ENCODE measurements at places on chromosomes 2 and 18.
A peak's percentile ranks its signal among the peaks of the same experiment; 100 is the strongest.

- no peak for DNase-seq
These were observed 76.9 kb downstream of the PTPN4 start for GRCh38 chr2:119836455-119837142.

DNA sequence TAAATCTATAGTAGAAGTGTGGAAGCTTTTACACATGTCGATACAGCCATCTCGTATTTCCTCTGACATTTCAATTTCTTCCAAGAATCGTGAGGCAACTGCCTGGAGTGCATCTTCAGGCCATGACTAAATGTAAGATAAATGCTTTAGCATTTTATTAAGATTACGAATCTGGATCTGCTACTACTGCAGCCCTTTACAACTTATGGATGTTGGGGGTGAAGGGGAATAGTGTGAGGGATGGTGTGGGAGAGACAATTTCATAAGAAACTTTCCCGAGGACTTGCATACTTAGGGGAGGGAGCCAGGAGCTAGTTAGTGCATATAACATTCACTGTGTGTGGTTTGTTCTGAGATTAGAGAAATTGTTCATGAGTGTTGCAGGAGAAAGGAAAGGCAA, 204.8 kb downstream of the SLC39A10 start:
- DNase-seq: no peak

GRCh38 chr2:67974559-67975430, 88.0 kb downstream of the C1D start:
- peak; percentile 2 for DNase-seq

DNA sequence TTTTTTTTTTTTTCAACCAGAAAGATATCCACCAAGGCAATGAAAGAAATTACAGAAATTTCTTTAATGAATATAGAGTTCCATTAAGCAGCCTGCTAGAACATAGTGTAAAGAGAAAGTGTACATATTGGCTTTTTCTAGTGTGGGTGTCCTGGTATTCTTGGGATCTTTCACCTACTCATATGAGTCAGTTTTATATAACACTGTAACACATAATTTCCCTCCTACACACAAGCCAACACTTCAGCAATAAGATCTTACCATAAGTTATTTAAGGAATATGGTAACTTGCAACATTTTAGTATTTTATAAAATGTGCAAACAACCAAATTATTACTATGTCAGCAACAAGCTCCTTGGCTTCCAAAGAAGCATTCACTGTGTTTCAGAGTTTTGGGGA, 59.9 kb downstream of the ZRANB3 start:
- no peak for DNase-seq

DNA sequence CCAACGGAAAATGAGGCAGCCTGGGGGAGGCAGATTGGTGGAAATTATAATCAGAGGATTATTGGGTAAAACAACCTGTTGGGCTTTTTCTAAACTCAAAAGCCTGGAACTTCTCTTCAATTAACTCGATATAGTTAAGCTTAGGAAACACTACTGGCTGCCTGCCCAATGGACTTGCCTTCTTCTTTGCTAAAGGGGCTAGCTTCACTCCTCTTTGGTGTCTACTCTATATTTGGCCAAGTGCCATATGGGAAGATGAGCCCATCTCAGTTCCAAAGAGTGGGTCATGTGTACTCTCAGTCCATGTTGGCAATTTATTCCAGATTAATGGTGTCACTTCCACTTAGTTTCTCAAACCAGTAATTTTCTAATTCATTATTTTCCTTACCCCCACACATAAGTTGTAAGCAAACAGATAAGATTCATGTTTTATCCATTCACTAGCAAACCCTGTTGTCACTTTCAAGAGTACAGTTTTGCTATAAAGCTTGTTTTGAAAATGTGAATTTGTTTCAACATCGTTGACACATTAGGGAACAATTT, 34.3 kb downstream of the DARS1 start:
- peak; percentile 49 for DNase-seq

- DNase-seq: no peak
These were observed 3.2 kb downstream of the RAB3GAP1 start for GRCh38 chr2:135055182-135055786.

DNA sequence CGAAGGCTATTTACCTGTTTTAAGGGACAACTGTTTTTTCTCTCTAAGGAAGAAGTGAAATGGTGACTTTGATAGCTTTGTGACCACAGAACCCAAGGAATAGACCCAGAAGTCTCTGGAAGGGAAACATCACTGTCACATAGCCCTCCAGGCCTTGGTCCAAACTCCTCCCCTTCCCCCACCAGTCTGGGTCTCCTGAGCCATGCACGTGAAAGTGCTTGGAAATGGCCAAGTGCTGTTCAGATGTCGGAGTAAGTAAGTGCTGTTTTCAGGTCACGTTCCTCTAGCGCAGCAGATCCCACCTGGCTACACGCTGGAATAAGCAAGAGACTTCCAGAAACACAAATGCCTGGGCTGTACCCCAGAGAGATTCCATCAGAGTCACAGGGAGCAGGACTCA, 73.0 kb upstream of the AFF3 start:
- no peak for DNase-seq

- DNase-seq: peak; percentile 49
These were observed 36.2 kb downstream of the EIF2AK3 start for GRCh38 chr2:88590998-88591613.

GRCh38 chr2:162365392-162365791, 21.5 kb downstream of the GCA start:
- no peak for DNase-seq

GRCh38 chr18:28875059-28875458, 698.1 kb upstream of the CDH2 start:
- DNase-seq: no peak

DNA sequence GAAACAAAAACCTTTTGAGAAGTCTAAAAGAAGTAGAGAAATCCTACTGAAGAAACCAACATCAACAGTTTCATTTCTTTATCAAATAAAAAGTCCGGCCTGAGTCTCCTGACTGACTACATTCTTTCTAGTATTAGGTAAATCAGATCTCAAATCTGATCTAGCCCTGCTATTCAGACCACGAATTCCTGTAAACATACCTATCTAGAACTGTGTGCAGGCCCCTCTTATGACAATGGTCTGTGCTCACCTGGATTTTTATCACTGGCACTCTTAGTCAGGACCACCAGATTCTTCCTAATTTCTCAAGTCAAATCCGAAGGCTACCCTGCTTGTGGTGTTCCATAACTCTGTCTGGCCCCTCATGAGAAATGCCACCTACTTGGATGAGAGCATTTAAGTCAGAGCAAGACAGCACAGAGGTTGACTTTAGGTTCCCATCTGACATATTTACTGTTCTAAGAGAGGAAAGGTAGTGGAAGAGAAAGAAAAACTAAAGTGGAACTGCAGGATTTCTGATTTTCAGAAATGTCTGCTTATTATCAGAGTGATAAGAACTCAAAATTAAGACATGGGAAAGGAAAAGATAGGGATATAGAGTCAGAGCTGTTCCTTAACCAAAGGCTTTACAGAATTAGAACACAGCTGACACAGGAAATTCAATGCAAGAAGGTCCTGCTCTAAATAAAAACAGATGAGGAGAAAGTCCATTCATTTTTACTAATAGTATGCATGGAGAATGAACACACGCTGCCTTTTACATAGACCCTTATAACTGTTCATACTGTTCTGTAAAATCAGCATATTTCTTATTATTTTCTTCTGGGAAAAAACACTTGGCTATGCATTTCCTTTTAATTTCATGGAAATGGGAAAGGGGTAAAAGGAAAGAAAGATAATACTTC, 56.5 kb downstream of the SLC8A1 start:
- DNase-seq: no peak

GRCh38 chr2:163246135-163246534, 407.6 kb upstream of the KCNH7 start:
- no peak for DNase-seq

DNA sequence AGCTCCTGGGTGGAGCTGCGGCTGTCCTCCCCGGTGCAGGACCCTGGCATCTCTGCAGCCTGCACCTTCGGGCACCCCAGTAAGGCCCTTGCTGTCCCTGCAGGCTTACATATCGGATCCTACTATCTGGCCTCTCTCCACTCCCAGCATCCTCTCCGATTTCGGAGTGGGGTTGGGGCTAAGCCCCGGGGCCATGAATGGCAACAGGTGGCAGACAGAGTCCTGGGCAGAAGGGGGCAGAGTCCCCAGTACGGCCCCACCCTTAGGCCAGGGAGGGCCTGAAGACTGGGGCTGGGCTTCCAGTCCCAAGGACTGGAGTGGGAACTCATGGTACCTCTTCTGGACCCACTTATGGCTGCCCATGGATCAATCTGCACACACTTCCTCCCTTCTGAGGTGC, 180.4 kb upstream of the MC4R start:
- no peak for DNase-seq

- DNase-seq: no peak
These were observed 471.9 kb upstream of the TNP1 start for GRCh38 chr2:217331523-217332416.

GRCh38 chr2:122168799-122169198, 413.3 kb downstream of the TSN start:
- DNase-seq: no peak

- DNase-seq: no peak
These were observed 1.1 kb downstream of the UGT1A1 start for GRCh38 chr2:233761040-233761769.

GRCh38 chr18:48889115-48889941, 61.4 kb downstream of the SMAD7 start:
- DNase-seq: no peak
